ENCODE measurements at places on chromosomes 12 and 14.
A peak's percentile ranks its signal among the peaks of the same experiment; 100 is the strongest.

DNA sequence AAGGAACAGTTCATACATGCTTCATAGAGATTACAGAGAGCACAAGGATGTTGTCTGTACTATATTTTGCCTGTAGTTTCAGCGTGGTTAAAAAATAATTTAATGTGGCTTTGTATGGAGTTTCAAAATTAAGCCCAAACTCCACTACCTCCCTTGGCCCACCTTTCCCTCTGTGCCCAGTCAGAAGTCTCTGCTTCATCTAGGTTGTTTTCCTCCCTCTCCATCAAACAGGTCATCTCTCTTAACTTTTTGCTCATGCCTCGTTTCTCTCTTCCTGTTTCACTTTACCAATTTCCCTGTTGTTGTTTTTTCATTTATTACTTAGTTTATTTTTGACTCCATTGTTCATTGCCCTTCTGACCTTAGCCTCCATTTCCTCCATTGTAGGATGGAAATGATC is 94.9 kb upstream of the NEDD1 start:
- no peak for DNase-seq

- DNase-seq = no peak
Observed at GRCh38 chr14:90743425-90743824, 72.8 kb downstream of the TTC7B start.

- DNase-seq = peak; percentile 41
Observed at GRCh38 chr14:105411017-105411941, 8.3 kb upstream of the MTA1 start.

DNA sequence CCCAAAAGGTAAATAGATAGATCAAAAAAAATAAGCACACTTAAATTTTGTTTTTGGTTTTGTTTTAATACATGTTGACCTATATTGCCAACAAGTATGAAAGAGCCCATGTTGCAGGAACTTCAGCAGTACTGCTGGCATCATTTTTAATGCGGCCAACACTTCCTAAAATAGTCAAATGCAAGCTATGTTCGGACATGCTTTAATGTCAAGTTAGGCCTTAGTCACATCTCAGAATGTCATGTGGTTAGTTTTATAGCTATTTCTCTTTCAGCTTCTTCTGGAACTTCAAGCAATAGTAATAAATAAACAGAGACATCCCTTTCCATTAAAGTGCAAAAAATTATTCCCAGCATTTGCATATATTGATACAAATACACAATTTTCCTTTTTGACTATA is 153.4 kb downstream of the PIK3C2G start:
- no peak for DNase-seq

- no peak for DNase-seq
Observed at GRCh38 chr12:4034921-4035320, 161.7 kb upstream of the PARP11 start.

GRCh38 chr14:61668282-61668681 is 27.0 kb upstream of the HIF1A start:
- no peak for DNase-seq

DNA sequence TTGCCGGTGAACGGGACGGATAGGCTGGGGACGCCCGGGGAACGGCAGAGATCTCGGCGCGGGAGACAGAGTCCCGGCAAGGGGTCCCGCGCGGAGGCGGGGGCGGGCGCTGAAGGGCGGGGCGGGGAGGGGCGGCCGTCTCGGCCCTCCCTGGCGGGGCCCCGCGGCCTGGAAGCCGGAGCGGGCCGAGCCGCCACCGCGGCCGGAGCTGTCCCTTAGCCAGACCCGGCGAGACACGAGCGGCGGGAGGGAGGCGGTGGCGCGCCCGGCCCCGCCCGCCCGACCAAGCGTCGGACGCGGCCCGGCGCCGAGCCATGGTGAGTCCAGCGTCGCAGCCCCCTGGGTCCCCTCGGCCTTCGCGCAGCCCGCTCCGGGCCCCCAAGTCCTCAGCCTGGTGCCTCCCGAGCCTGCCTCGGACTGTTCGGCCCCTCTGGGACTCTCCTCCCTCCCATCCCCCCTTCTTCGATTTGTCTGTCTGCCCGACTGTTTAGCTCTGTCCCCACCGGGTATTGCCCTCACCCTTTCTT is at the start of gene ARHGEF40:
ARHGEF40 (plus strand) TSS at position 222 of the 527 bp plus-strand sequence; CDS start at position 315, 93 bp downstream.
- no peak for DNase-seq

Measured in hematopoietic multipotent progenitor cell treated with erythropoietin and hydrocortisone succinate and interleukin-3 and kit ligand, for 15 days (in vitro differentiated cells).